ENCODE measurements at places on chromosomes 1 and 21. TPM values are rescaled to one million over a fixed set of nuclear protein-coding genes. Genes with fewer than 3 reads are reported as not detected.

Gene OLFML2B
- polyA plus RNA-seq, result 0.68 TPM

Gene BTG2
- polyA plus RNA-seq, result 34.7 TPM

GRCh38 chr1:225319871-225320270 lies 108.0 kb downstream of the LBR start:
- DNase-seq, result no peak

DNA sequence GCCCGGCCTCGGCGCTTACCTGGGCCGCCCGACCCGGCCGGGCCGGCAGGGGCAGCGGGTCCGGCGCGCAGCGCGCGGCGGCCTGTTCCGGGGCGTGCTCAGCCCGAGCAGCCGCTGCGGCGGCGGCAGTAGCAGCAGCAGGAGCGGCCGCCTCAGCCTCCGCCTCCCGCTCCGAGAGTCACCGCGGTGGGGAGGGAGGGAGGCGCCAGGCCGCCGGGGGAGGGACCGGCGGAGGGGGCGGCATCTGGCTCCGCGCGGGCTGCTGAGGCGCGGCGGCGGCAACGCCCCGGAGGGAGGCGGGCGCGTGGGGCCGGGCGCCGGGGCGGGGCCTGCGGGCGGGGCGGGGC lies at the start of gene CTNNBIP1:
Gene CTNNBIP1 (minus strand): TSS at position 194 of the 347 bp plus-strand sequence. CDS start 38,205 bp downstream, outside the sequence.
- DNase-seq, result no peak

- DNase-seq, result no peak
Measured at GRCh38 chr1:186244825-186245224, 130.2 kb downstream of the TPR start.

Measured in AG04450 (cell line).